ENCODE measurements at places on chromosomes 1 and 21. TPM values are rescaled to one million over a fixed set of nuclear protein-coding genes. Genes with fewer than 3 reads are reported as not detected.

DNA sequence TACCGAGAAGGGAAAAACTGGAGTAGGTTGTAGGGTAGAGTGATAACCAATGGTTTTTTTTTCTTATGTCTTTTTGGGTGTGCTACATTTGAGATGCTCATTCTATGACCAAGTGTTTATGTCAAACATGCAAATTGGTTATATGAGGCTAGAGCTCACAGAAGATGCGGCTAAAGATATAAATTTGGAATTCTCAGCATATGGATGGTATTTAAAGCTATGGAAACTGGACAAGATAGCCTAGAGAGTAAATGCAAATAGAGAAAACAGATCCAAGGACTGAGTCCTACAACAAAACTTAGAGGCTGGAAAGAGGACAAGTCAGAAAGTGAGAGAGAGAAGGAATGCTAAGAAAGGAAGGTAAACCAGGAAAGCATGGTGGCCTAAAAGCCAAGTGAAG is 7.4 kb downstream of the GDAP2 start:
- no peak for DNase-seq

- no peak for DNase-seq
Observed at GRCh38 chr1:51543858-51544257, 24.8 kb upstream of the EPS15 start.

DNA sequence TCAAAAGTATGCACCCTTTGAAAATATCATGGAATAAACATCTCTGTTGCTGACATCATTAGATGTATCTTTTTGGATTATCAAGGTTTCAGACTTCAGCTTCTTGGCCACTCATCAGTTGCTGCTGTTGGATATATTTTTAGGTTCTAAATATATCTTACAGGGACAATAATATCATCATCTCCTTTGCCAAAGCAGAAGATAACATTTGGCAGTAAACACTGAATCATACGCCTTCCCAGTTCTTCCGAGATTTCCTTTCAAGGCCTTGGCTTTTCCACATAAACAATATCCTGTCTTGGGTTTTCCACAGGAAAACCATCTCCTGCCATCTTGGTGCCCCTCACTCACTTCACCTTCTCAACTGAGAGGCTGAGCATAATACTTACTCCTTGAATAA is 39.3 kb downstream of the RGS7 start:
- no peak for DNase-seq

GRCh38 chr1:162857850-162858249 is 3.1 kb downstream of the CCDC190 start:
- DNase-seq: no peak

- no peak for DNase-seq
Observed at GRCh38 chr1:186871784-186872183, 43.0 kb downstream of the PLA2G4A start.

DNA sequence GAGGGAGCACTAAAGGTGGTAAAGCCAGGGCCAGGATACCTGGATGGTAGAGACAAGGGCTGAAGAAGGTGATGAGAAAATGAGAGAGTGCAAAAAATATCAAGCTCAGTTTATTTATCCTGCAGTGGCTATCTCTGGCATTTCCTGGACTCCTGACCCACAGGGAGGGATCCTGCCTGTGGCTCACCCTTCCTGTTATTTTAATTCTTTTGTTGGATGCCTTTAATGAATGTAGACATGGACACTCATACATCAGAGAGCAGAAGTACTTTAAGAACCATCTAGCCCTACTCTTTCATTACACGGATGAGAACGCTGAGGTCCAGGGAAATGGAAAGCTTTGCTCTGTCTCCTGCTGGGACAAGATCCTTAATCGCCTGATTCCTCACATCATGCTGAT is 20.6 kb downstream of the JUN start:
- DNase-seq: no peak

DNA sequence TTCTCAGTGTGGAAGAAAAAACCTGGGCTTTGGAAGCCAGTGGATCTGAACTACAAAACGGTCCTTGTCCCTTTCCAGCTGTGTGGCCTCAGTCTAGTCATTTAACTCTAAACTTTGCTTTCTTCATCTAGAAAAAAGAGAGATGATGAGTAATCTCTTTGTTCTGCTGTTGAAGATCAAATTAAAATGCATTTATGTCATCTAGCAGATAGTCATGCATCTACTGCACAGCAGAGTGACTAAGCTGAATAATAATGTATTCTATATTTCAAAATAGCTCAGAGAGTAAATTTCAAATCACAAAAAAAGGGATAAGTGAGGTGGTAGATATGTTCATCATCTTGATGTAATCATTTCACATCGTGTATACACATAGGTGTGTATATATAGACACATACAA is 473.2 kb downstream of the DSCAM start:
- no peak for DNase-seq

Gene RAB29
- total RNA-seq: 11.9 TPM

Gene HES5
- not detected for total RNA-seq
